ENCODE measurements at places on chromosomes 4 and X. TPM values are rescaled to one million over a fixed set of nuclear protein-coding genes. Genes with fewer than 3 reads are reported as not detected.

DUSP9 gene
- polyA plus RNA-seq: not detected

DNA sequence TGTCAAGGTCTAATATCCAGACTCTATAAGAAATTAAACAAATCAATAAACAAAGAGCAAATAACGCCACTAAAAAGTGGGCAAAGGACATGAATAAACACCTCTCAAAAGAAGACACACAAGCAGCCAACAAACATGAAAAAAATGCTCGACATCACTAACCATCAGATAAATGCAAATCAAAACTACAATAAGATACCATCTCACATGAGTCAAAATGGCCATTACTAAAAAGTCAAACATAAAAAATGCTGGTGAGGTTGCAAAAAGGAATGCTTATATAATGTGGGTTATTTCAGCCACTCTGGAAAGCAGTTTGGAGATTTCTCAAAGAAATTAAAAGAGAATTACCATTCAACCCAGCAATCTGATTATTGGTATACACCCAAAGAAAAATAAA, 481.1 kb downstream of the STPG2 start:
- H3K4me3 ChIP-seq: no peak overlapping the region
- no peaks in the 10 kb centered on the region for H3K36me3 ChIP-seq
- H3K27ac ChIP-seq: no peak overlapping the region
- no peaks in the 10 kb centered on the region for H3K27me3 ChIP-seq
- H3K4me1 ChIP-seq: no peaks in the 10 kb centered on the region

ZAR1 gene
- not detected for polyA plus RNA-seq

GRCh38 chr4:79042079-79042674, 102.9 kb upstream of the PAQR3 start:
- no peak overlapping the region for H3K27ac ChIP-seq
- no peaks in the 10 kb centered on the region for H3K36me3 ChIP-seq
- DNase-seq: no peak

DNA sequence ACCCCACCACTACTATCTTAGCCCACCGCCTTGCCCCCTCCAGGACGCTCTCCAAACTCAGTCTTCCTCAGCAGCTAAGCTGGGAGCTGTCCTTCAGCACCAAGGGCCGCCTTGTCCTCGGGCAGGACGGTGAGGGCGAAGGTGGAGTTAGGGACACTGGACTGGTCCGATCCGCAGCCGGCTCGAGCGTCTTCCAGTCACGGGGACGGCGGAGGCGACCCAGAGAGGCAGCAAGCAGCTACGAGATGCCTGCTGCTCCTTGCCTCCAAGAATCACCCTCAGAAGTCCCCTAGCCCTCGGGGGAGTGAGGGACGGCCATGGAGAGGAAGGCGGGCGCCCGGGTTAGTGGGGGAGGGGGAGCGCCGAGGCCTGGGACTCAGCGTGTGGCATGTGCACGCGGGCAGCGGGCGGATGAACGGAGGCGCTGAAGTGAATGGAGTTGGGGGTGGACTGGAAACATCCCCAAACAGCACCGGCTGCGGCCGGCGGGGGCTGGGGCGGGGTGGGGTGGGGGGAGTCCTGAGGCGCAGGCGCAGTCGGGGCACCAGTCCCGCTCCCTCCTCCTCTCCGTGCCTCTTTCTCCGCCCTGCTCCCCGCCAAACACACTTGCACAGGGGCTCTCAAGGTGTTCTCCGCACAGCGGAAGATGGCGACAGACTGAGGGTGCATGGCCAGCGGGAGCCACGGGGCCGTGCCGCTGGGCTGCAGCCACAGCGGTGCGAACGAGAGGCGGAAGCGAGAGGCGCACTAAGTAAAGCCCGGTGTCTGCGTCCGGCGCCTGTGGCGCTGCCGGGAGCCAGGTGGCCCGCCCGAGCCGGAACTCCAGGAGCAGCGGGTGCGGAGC, at the start of gene NALF2:
Gene NALF2, plus strand, starts transcription at position 545 of the 844 bp plus-strand sequence. CDS start 957 bp downstream, outside the sequence.
- H3K36me3 ChIP-seq: no peaks in the 10 kb centered on the region
- peak; percentile 44 for DNase-seq
- H3K27me3 ChIP-seq: peaks cover 13% of the 10 kb centered on the region
- H3K27ac ChIP-seq: peak within 1 kb of the TSS; percentile 35
- H3K4me1 ChIP-seq: no peaks in the 10 kb centered on the region

- no peaks in the 10 kb centered on the region for H3K4me1 ChIP-seq
- no peaks in the 10 kb centered on the region for H3K36me3 ChIP-seq
- peak overlapping the region; percentile 11 for H3K27ac ChIP-seq
- H3K4me3 ChIP-seq: no peak overlapping the region
- DNase-seq: peak; percentile 34
- peaks cover 9% of the 10 kb centered on the region for H3K27me3 ChIP-seq
Observed at GRCh38 chrX:125205133-125205917, 114.3 kb upstream of the TEX13C start.

DCX gene
- under 0.01 TPM for polyA plus RNA-seq

GRCh38 chr4:48483777-48484493, 792 bp downstream of the SLC10A4 start:
- peaks cover 86% of the 10 kb centered on the region for H3K27me3 ChIP-seq
- no peak overlapping the region for H3K4me3 ChIP-seq
- H3K36me3 ChIP-seq: no peaks in the 10 kb centered on the region

GRCh38 chr4:173289353-173289727, 44.8 kb downstream of the HMGB2 start:
- DNase-seq: no peak
- H3K27me3 ChIP-seq: no peaks in the 10 kb centered on the region
- no peaks in the 10 kb centered on the region for H3K4me1 ChIP-seq
- H3K4me3 ChIP-seq: no peak overlapping the region
- H3K27ac ChIP-seq: no peak overlapping the region

VSIG4 gene
- polyA plus RNA-seq: 32.0 TPM

- no peaks in the 10 kb centered on the region for H3K36me3 ChIP-seq
- H3K4me1 ChIP-seq: peaks cover 6% of the 10 kb centered on the region
Observed at GRCh38 chr4:140406292-140406691, 21.2 kb downstream of the CLGN start.

- H3K27ac ChIP-seq: no peak overlapping the region
- no peak for DNase-seq
- H3K27me3 ChIP-seq: no peaks in the 10 kb centered on the region
- no peaks in the 10 kb centered on the region for H3K4me1 ChIP-seq
- H3K36me3 ChIP-seq: no peaks in the 10 kb centered on the region
Observed at GRCh38 chr4:186249785-186250754, 15.9 kb upstream of the F11 start.

- no peaks in the 10 kb centered on the region for H3K36me3 ChIP-seq
- no peak for DNase-seq
- no peaks in the 10 kb centered on the region for H3K27me3 ChIP-seq
- peaks cover 14% of the 10 kb centered on the region for H3K4me1 ChIP-seq
- H3K4me3 ChIP-seq: no peak overlapping the region
Observed at GRCh38 chr4:26788341-26788733, 72.3 kb upstream of the STIM2 start.

GRCh38 chr4:172963498-172964294, 204.9 kb upstream of the GALNT7 start:
- H3K36me3 ChIP-seq: no peaks in the 10 kb centered on the region
- DNase-seq: no peak
- H3K4me1 ChIP-seq: no peaks in the 10 kb centered on the region
- H3K4me3 ChIP-seq: no peak overlapping the region
- H3K27ac ChIP-seq: no peak overlapping the region
- H3K27me3 ChIP-seq: peaks cover 6% of the 10 kb centered on the region

DNA sequence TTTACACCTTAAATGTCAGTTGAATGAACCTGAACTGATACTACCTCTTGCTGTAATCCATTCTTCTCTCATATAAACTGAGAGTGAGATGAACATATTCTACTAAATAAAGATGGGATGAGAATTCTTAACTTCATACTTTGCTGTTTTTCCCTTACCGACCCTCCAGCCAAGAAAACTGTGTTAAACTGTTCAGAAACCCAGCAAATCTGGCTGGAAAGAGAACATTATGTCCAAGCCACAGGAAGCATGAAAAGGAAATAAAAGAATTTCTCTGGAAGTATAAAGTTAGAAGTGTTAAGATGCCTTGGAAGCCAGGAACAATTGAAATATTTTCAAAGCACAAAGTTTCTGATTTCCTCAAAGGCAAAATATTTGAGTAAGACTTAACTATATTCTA, 22.9 kb downstream of the NPY1R start:
- DNase-seq: no peak
- H3K4me1 ChIP-seq: no peaks in the 10 kb centered on the region
- H3K27me3 ChIP-seq: no peaks in the 10 kb centered on the region
- no peak overlapping the region for H3K27ac ChIP-seq

DNA sequence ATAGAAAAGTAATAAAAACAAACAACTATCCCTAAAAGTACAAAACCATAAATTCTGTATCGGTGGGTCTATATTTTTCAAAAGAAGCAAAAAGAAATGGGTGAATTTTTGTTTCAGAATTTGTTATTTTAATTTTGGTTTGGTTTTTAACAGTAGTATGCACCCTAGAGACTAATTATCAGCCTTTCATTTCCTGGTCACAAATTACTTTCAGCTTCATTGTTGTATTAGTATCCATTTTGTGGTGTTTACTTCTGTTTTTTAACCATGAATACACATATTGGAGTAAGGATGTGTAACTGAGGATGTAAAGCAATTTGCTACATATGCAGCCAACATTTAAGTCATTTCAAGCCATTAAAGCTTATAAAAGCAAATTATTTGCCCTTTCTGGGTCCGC, 97.8 kb downstream of the LUZP4 start:
- H3K36me3 ChIP-seq: no peaks in the 10 kb centered on the region
- DNase-seq: no peak
- H3K4me3 ChIP-seq: no peak overlapping the region
- no peaks in the 10 kb centered on the region for H3K4me1 ChIP-seq
- no peaks in the 10 kb centered on the region for H3K27me3 ChIP-seq
- H3K27ac ChIP-seq: no peak overlapping the region

DNA sequence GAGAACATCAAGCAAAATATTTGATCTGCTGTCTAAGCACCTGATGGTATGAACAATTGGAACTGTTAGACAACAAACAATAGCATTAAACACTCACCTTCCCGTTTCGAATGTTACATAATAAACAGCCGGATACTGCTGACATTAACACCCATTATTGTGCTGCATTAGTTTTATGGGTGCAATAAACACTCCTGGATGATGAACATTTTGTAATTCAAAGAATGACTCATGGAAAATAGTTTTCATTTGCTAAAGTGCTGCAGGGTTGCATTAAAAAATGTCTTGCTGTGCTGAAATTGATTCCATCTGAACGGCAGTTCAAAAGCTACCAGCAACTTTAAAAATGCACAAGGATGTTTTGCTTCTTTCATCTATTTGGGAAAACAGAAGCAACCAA, 100.8 kb upstream of the SORBS2 start:
- no peaks in the 10 kb centered on the region for H3K36me3 ChIP-seq
- H3K4me1 ChIP-seq: no peaks in the 10 kb centered on the region
- H3K4me3 ChIP-seq: no peak overlapping the region
- H3K27me3 ChIP-seq: no peaks in the 10 kb centered on the region
- no peak for DNase-seq

ITM2A gene
- 22.6 TPM for polyA plus RNA-seq

- H3K27ac ChIP-seq: no peak overlapping the region
- H3K36me3 ChIP-seq: no peaks in the 10 kb centered on the region
- H3K27me3 ChIP-seq: no peaks in the 10 kb centered on the region
- peak; percentile 31 for DNase-seq
Observed at GRCh38 chr4:7124689-7125442, 57.0 kb upstream of the GRPEL1 start.

- DNase-seq: peak; percentile 48
- H3K27me3 ChIP-seq: peaks cover 61% of the 10 kb centered on the region
- H3K4me3 ChIP-seq: peak within 1 kb of the TSS; percentile 52
- H3K27ac ChIP-seq: no peak within 1 kb of the TSS
- peaks cover 26% of the 10 kb centered on the region for H3K4me1 ChIP-seq
Observed at GRCh38 chr4:65670331-65671031, at the start of gene EPHA5. TSS of gene EPHA5 (minus strand) at chr4:65670489. CDS start at chr4:65669742, 747 bp downstream.

DNA sequence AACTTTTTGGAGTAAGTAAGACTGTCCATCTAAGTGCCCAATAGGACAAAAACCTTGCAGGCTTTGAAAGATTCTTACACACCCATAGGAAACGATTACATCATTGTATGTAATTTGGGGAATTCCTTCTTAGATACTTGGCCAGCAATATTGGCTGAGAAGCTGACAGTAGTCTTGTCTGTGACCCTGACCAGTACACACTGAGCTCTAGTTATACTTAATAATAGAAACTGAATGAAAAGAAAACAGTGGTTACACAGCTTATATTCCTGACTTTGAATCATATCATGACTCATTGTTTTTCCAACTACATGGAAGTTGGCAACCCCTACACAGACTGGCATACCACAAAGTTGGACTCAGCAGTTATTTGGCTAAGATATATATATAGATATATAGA, 7.1 kb upstream of the TLR2 start:
- no peak overlapping the region for H3K4me3 ChIP-seq
- DNase-seq: no peak
- peak overlapping the region; percentile 12 for H3K27ac ChIP-seq
- no peaks in the 10 kb centered on the region for H3K4me1 ChIP-seq

STAG2 gene
- 10.1 TPM for polyA plus RNA-seq

CXorf49 gene
- not detected for polyA plus RNA-seq

DNA sequence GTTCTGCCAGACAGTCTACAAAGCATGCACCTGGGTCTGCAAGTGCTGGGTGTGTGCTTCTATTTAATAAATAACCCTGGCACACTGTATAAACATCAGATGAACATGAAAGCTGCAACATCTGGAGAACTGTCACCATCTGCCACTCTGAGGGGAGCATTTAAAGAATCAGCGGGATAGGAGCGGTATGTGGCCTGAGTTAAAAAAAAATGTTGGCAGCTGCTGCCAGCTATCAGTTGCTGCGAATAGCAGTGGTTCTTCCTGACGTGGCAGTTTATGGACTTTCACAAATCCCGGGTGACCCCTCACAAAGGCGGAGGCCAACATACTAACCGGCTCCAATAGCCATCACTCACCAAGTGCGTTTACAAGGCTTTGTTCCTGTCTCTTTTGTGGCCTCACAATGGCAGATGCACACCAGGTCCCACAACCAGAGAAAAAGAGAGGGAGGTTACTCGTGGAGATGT, 95.1 kb downstream of the RASL11B start:
- no peaks in the 10 kb centered on the region for H3K36me3 ChIP-seq
- peak overlapping the region; percentile 57 for H3K27ac ChIP-seq
- H3K4me1 ChIP-seq: peaks cover 11% of the 10 kb centered on the region
- H3K4me3 ChIP-seq: no peak overlapping the region

DNA sequence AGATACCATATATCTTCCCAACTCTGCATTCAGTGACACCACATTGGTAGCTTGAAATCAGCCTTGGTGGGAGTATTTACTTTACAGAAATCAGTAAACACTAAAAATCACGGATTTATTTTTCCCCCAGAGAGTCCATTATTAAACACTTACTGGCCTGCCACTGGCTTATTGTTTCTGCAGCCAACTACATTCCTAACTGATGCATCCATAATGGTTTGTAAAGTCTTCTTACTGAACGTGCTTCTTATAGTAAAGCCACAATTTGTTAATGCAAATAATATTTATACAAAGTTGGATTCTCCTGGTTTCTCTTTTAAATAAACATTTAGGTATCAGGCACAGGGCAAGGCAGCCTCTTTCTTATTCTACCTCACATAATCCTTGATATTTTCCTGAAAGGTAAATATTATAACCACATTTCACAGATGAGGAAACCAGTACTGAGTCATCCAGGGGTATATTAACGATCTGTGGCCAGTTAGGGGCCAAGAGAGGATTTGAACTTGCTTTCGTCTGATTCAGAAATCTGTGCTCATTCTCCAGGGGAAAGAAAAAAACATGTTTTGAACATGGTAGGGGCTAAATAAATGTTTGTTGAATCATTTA, 136.5 kb downstream of the RAB28 start:
- no peaks in the 10 kb centered on the region for H3K36me3 ChIP-seq
- no peaks in the 10 kb centered on the region for H3K27me3 ChIP-seq
- no peak overlapping the region for H3K27ac ChIP-seq
- no peaks in the 10 kb centered on the region for H3K4me1 ChIP-seq
- DNase-seq: no peak

GRCh38 chrX:42456176-42456700, 321.7 kb downstream of the PPP1R2C start:
- no peak overlapping the region for H3K27ac ChIP-seq
- no peaks in the 10 kb centered on the region for H3K27me3 ChIP-seq
- no peak for DNase-seq
- H3K4me3 ChIP-seq: no peak overlapping the region
